Dermis microvascular lymphatic vessel endothelial cell (primary cell): ENCODE measurements at places on chromosomes 1 and 21. TPM values are rescaled to one million over a fixed set of nuclear protein-coding genes. Genes with fewer than 3 reads are reported as not detected.

- no peak for DNase-seq
Measured at GRCh38 chr21:44370027-44370735, 16.8 kb downstream of the TRPM2 start.

- DNase-seq, result peak; percentile 55
Measured at GRCh38 chr1:25642574-25643108, 26.1 kb downstream of the MAN1C1 start.

DNA sequence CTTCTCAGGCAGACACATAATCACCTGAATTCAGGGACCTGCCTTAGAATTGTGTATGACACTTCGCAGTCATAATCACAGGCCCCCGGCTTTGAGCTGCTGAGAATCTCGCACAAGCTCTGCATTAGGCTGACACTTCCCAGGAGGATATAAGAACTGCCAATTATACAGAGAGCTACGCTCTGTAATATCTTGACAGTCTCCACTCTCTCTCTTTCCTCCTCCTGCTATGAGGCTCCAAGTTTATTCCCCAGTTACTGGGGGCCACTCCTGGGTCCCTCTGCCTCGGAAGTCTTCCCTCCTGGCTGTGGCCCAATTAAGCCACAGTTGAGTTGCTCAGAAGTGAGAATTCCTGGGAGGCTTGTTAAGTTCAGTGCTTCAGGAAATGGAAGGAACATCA is 42.7 kb downstream of the EBNA1BP2 start:
- no peak for DNase-seq

DNA sequence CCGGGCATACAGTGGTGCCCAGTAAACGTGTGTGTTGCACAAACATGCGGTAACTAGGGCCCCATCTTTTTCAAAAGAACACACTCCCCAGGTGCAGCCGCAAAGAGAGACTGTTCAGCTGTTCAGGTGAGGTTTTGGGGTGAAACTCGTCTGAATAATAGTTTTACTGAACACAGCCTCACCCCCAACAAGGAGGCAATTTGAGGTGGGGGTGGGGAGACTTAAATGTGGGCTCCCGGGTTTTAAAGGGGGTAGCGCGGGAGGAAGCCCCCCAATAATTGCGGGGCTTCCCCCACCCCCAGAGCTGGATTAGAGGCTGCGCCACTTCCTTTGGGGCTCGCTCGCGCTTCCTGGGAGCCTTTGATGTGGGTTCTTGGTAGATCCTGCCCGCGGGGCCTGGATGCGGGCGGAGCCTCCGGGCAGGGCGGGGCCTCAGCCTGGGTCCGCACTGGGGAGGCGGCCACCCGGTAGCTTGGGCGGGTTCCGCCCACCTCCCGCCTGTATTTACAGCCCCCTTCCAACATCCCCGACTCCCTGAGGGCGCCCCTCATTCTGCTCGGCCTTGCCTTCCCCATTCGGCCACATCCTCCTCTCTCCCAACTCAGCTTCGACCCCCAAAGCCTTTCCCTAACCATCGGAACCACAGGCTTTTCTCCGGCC is 6.4 kb upstream of the EPHA2 start:
- no peak for DNase-seq

Gene KCNT2
- under 0.01 and 0.13 TPM in 2 replicates for total RNA-seq

Gene POLR3GL
- 12.4 and 12.6 TPM in 2 replicates for total RNA-seq
